ENCODE measurements at places on chromosomes 1 and 21.

DNA sequence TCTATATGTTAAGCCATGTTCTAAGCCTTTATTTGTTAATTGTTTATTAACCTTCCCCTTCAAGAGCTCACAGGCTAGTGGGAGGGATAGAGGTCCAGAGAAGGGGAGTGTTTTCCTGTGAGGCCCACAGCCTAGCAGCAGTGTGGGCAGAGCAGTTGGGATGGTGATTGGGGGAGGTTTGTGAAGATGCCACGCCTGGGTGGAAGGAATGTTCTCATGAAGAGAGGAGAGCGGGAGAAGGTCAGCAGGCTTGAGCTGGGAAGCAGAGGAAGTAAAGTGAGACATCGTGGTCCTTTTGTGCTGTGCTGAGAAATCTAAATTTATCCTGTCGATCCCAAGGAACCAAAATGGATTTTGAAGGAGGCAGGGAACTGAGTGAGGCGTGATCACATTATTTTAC is 42.6 kb downstream of the TRAPPC10 start:
- DNase-seq: no peak

GRCh38 chr1:53270873-53271272 is 32.6 kb upstream of the MAGOH start:
- DNase-seq: no peak

DNA sequence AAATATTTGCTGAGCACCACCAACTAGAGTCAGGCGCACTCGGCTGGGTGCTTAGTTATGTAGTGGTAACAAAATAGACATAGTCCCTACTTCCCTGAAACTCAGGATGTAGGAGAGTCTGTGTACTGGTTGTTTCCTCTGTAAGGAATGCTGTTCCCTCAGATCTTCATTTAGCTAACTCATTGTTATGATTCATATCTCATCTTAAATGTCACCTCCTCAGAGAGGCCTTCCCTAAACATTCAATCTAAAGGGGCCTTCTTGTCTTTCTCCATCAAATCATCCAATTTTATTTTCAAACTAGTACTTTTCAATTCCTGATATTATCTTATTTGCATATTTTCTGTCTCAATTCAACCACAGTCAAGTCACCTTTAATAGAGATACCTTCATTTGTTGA is 132.9 kb downstream of the PIK3R3 start:
- DNase-seq: no peak

GRCh38 chr1:215001419-215002021 is 81.0 kb upstream of the KCNK2 start:
- no peak for DNase-seq

GRCh38 chr1:67342076-67342890 is 34.6 kb downstream of the IL12RB2 start:
- DNase-seq: no peak

Data from uterus (tissue), 4 donors.